ENCODE measurements at places on chromosomes 7 and 10.

DNA sequence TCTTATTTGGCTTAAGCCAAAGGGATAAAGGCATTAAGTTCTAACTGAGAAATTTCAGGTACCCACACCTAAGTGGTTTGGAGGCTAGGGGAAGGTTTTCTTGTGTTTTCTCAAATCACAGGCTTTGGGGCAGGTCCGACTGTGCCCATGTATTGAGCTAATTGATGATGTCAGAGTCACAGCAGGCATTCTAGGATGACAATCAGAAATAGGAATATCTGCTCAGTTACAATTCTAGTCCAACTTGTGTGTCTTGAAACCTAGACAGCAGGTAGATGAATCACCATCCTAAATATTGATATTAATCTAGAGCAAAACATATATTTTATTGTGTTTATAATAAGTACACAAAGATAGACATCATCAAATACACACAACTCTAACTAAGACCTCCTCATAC, 2.3 kb upstream of the FHIP2A start:
- DNase-seq: no peak

- DNase-seq: no peak
Observed at GRCh38 chr10:78456649-78457400, 423.2 kb downstream of the RPS24 start.

DNA sequence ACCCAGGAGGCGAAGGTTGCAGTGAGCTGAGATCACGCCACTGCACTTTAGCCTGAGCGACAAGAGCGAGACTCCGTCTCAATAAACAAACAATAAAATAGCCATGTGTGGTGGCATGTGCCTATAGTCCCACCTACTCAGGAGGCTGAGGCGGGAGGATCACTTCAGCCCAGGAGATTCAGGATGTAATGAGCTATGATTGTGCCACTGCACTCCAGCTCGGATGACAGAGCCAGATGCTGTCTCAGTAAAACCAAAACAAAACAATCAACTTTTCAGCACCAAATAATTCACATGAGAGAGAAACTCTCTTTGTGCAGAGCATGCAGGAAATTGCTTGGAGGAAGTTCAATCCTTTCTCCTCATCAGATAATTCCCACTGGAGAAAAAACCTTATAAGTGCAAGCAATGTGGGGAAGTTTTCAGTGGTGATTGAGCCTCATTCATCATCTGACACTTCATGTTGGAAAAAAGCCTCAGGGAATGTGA, 13.4 kb upstream of the FIS1 start:
- DNase-seq: no peak

DNA sequence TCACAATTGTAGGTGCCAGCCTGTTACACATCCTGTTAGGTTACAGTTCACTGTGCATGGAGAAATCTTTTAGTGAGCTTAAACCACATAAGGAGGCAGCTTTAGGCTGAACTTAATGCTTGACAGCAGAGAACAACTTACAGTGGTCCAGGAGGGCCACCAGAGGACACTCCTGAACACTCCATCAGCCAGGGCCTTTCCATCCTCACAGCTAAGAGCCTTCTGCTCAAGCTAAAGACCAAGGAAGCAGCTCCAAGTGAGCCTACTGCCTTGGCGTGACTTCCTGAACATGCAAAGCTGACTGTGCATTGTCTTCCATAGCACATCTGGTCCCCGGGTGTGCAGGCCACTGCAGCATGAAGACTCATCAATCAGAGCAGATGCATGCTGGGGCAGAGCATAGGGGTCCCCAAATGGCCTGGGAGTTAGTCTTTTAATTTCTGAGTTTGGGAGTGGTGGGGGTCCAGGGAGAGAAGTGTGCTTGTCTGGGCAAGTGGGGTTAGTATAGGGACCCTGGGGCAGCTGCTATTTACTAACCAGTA, 105.0 kb downstream of the ZNF248 start:
- no peak for DNase-seq

DNA sequence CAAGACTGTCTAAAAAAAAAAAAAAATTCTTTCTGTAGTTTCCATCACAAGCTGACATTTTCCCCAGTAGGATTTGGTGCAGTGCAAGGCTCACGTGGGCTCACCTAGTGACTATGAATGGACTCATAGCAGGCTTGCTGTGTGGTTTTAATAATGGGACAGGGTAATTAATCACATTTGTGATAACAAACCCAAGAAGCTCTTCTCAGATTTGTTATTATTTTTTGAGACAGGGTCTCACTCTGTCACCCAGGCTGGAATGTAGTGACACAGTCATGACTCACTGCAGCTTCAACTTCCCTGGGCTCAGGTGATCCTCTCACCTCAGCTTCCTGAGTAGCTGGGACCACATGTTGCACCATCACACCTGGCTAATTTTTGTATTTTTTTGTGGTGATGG, 40.0 kb downstream of the NACAD start:
- no peak for DNase-seq

DNA sequence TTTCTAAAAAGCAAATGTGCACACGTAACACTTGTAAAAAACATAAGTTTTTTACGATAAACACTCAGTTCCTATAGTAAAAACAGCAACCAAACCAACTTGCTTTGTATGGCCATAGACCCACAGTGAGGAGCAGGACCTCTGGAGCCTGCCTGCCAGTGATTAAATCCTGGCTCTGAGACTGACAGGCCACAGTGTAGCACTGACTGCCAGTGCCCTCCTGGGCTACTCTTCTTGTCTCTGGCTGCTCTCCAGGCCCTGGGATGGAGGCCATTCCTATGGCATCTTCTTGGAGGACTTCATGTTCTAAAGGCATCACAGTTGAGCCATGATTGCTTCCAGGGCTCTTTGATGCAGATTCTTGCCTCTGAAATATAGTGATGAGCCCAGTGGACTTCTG, 22.7 kb upstream of the TMEM254 start:
- no peak for DNase-seq

- peak; percentile 13 for DNase-seq
Observed at GRCh38 chr10:74047871-74048270, 50.0 kb downstream of the VCL start.

DNA sequence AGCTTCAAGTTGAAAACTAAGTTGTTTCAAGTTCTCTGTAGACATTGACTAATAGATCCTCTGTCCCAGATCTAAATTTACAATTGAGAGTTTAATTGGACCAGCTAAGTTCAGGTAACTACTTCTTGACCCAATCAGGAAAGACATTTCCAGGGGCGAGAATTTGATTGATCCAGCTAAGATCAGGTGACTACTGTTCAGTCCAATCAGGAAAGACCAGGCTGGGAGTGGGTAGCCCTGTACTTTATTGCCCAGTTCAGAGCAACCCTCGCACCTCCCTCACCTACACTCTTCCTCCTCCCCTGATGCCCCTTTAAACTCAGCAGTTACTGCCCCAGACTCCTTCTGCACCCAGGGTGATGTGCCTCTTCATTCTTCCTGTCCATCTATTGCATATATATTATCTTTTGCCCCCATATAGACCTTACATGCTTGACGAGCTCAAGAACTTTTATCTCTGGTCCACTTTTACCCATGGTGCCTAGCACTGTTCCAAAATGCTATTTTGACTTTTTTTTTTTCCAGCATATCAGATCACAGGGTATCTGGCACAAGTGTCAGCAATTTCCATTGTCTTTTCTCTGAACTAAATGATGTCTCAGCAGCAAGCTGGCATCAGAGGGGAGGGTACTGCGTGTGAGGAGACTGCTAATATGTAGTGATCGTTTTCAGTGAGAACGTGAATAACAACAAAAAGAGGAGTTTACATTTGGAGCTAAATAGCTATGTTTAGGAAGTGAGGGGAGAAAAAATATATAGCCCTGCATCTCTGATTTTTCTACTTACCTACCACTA, 169.4 kb downstream of the KIAA1217 start:
- no peak for DNase-seq

Measured in suppressor macrophage (primary cell).